GDM1 (cell line): ENCODE measurements at places on chromosomes 7 and 10.
A peak's percentile ranks its signal among the peaks of the same experiment; 100 is the strongest.

DNA sequence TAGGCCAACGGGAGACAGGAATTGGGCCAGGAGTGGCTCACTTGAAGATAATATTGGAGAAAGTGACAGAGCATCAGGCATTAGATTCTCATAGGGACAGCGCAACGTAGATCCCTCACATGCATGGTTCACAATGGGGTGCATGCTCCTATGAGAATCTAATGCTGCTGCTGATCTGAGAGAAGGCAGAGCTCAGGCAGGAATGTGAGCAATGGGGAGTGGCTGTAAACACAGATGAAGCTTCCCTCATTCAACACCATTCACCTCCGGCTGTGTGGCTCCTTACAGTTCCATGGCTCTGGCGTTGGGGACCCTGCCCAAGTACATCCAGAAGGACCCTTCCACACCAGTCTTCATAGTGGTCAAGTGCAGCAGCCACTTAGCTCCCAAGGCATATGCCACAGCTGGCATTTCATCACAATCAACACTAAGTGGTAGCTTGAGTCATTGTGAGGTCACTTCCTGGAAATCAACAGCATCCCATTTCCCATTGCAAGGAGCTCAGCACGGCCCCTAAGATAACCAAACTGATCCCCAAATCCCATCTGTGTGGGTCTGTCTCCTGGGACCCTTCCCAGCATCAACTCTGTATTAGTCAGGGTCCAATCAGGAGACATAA, 174.5 kb downstream of the TPST1 start:
- no peak for DNase-seq

- no peak for DNase-seq
Measured at GRCh38 chr7:133650069-133650468, 397.2 kb downstream of the EXOC4 start.

DNA sequence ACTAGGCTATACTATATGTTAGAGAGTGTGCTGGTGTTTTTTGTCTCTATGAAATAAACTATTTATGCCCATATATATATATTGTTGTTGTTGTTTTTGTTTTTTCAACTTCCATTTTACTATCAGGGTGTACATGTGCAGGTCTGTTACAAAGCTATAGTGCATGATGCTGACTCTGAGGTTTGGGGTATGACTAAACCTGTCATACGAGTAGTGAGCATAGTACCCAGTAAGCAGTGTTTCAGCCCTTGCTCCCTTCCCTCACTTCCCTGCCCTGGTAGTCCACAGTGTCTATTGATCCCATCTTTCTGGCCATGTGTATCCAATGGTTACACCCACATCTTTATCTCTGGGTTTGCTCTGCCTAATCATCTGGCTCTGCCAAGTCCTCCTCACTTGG, 101.8 kb downstream of the FAS start:
- no peak for DNase-seq

GRCh38 chr10:58797356-58797755, 284.7 kb downstream of the BICC1 start:
- no peak for DNase-seq

- DNase-seq = no peak
Measured at GRCh38 chr7:12601302-12601869, 30.9 kb downstream of the SCIN start.

DNA sequence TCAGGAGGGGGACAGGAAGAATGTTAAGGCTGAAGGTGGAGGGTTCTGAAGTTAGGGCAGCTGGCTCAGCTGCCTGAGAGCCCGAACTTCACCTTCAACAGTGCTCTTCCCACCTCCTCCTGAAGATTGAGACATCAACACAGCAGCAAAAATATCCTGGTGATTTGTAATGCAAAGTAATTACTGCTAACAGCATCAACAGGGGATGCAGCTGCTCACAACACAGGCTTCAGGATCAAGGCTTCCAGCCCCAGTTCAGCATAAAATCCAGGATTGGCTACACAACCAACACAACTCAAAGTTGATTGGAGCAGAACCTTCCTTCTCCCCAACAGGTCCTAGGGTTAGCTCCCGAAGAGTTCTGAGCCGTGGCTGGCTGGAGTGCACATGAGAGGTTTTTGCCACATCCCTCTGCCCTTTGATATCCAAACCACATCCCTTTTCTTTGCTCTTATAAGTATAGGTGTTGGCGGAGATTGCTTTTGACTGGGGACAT, 242.4 kb downstream of the KIAA1217 start:
- no peak for DNase-seq

DNA sequence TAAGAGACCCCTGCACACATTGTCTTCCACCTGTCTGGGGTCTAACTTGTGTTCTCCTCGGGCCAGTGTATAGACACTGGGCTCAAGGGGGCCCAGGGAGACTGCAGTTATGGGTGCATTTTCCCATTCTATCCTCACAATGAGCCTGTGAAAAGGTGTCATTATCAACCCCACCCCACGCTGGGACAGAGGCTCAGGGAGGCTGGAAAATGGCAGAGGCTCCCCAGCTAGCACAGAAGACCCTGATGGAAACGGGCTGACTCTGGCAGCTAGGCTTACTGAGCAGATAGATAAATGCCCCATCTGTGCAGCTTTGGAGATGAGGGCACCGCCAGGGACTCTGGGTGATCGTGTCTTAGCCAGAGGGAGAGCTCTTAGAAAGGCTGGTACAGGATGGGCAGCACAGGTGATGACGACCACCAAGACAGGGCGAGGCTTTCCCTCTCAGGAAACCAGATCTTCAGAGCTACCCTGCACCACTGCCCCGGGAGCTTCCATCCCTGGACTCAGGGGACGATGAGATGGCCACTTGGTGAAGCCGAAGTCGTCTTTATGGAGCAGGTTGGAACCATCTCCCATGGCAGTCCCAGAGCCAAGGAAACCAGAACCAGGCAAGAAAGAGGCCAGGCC, 58.2 kb upstream of the CHST15 start:
- DNase-seq = no peak

DNA sequence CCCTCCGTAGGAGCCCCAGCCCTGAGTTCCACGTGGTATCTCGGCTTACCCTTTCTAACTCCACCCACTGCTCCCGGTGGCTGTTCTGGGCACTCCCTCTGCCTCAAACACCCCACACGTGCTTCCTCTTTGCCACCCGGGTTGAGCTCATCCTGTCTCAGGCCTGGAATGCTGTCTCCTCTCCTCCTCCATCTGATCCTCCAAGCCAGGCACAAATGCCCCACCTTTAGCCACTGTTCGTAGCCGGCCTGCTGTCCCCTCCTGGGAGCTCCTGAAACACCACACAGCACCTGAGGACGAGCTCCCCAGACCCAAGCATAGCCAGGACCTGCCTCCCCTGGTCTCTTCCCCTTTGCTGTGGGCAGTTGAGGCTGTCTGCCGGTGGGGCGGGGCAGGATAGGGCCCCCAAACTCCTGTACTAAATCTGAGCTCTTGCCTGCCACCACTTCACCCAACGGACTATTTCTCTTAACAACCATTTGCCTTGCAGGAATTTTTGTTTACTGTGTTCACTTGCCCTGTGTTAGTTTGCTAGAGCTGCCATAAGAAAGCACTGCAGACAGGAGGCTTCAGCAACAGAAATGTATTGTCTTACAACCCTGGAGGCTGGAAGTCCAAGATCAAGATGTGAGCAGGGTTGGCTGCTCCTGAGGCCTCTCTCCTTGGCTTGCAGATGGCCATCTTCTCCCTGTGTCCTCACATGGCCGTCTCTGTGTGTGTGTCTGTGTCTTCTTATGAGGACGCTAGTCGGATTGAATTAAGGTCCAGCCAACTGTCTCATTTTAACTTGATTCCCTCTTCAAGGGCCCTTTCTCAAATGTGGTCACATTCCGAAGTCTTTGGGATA, 58.3 kb upstream of the SHH start:
- no peak for DNase-seq

DNA sequence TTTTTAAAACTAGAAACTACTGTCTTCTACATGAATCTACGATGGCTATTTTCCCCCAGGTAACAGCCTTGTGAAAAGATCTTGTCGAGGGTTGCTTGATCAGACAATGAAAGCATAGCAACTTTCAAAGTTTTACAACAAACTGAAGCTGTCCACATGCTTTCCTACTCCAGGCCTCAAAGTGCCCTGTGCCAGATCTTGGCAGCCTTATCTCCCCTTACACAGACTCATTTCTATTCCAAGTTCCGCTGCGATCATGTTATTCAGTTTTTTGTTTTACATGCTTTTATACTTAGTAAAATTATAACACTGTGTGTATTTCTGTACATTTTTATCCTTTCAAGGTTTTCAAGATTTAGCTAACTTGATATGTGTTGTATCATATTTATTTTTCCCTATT, 661.7 kb upstream of the SORCS1 start:
- DNase-seq = no peak

- DNase-seq = peak; percentile 23
Measured at GRCh38 chr10:96743988-96744585, 23.8 kb upstream of the PIK3AP1 start.

DNA sequence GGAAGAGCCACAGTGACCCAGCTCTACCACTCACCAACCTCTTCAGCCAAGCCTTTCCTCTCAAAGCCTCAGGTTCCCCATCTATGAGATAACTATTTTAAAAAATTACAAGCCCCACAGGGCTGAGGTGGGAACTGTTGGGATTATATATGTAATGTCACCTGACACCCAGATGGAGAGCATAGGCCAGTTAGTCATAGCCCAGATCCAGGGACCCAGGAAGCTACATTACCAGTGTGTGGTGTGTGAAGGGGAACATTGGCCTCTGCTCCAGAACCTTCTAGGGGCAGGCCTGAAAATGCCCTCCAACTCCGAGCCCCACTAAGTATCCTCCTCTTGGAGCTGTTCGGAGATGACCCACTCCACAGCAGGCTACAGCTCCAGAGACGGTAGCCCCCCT, 162.4 kb downstream of the NRF1 start:
- DNase-seq = no peak

DNA sequence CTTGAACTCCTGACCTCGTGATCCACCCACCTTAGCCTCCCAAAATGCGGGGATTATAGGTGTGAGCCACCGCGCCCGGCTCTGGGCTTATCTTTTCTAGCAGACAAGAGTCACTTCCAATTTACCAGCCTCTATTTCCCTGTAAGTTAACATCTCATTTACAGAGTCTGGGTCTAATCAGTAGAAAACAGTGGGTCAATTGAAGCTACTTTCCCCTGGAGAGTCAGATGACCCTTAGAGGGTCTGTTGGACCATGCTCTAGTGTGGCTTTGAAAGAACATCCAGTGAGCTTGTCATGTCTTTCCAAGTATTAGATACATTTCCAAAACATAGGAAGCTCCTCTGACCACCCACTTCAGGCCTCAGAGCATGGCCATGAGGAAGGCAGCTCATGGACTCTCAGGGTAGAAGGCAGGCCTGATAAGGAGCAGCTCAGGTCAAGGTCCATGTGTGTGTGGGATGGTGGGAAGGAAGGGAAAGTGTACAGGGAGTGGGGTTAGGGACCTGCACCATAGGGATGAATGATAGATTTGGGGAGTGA, 27.6 kb upstream of the RBM20 start:
- DNase-seq = no peak

DNA sequence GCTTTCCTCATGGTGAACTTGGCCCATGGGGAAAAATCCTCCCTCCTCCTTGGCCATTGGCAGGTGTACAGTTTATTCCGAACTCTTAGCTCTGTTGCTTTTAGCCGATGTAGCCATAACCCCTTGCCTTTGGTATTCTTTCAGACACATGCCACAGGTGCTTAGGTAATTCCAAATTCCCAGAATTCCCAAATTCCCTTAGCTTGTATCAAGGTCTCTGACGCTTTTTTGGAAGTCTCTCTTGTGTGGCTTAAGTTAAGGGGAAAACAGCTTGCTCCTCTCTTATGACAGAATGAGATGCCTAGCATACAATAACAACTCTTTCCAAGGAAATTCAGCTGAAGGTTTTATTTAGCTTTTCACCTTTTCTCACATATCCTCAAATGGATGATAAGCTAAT, 68.0 kb downstream of the SUGCT start:
- no peak for DNase-seq
